ENCODE measurements at places on chromosomes 12 and 14. TPM values are rescaled to one million over a fixed set of nuclear protein-coding genes. Genes with fewer than 3 reads are reported as not detected.
A peak's percentile ranks its signal among the peaks of the same experiment; 100 is the strongest.

Gene CMA1
- not detected for total RNA-seq

Gene LRRC10
- total RNA-seq = not detected

Gene FAM90A1
- total RNA-seq = not detected

Gene USP44
- total RNA-seq = 0.76 TPM

Gene NR1H4
- not detected for total RNA-seq

Gene TMTC1
- total RNA-seq = 25.3 TPM

Gene IGF1
- 1.4 TPM for total RNA-seq

Gene KRT5
- not detected for total RNA-seq

GRCh38 chr12:48795550-48796455 lies 6.9 kb upstream of the ADCY6 start:
- DNase-seq = peak; percentile 80

DNA sequence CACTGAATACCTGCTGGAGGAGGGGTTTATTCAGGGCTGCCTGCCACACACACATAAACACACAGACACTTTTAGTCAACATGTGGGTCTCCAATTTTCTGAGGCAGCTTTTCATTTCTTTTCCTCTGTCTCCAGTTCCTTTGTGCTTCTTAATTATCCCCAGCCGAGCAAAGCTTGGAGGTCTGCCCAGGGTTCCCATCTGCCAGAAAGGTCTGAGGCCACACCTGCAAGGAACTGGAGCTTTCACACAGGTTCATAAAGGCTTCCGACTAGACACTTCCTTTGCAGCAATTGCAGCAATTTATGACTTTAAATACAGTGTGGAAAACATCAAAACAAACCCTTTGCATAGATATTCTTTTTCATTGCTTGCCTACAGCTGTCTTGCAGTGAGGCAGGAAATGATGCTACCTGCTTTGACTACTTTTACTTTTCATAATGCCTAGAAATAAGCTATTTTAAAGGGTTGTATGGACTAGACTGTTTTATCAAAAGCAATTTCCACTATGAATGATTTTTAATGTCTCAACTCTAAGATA lies 1318.9 kb downstream of the AACS start:
- DNase-seq = no peak

GRCh38 chr14:85190251-85190650 lies 339.7 kb upstream of the FLRT2 start:
- DNase-seq = no peak

DNA sequence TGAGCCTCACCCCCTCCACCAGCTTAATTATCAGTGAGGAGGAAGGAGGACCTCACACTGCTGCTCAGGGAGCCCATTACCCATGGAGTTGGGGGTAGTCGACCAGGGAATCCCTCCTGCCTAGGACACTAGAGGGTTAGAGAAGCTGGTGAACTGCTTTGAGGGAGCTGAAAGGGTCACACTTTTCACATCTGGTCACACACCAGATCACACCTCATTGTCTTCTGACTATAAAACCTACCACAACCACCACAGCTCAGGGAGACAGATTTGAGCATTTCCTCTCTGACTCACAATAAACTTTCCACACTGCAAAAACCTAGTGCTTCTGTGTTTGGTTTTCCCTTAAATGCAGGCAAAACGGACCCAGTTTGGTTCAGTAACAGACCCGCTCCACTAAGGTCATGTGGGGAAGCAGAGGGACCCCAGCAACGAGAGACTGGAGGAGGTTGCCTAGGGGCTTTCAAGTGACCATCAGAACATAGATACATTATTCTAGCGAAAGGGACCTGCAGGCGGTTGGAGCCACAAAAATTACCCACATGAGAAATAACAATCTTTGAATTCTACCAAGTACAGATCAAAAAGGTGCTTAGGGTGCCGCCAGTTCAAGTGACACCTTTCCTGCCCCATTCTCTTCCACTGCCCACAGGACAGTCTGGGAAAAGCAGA lies 151.4 kb upstream of the AVPR1A start:
- DNase-seq = no peak

- no peak for DNase-seq
Measured at GRCh38 chr12:70559390-70559789, 77.8 kb downstream of the PTPRB start.

DNA sequence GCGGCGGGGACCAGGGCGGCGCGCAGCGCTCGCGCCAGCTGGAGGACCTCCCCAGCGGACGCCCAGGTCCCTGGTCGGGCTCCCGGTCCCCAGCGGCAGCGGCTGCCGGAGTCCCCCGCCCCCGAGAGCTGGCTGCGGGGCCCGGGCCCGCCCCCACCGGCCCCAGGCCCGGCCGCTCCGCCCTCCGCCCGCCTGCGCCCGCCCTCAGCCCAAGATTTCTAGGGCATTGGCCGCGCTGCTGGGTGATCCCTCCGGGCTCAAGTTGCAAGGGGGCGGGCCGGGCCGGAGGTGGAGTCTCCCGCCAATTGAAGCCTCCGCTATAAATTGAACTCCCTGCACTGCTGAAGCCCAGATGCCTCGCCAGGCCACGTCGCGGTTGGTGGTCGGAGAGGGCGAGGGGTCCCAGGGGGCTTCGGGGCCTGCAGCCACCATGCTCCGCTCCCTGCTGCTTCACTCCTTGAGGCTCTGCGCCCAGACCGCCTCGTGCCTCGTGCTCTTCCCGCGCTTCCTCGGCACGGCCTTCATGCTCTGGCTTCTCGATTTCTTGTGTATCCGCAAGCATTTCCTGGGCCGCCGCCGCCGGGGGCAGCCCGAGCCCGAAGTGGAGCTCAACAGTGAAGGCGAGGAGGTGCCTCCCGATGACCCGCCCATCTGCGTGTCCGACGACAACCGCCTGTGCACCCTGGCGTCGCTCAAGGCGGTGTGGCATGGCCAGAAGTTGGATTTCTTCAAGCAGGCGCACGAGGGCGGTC lies at the start of gene DIO3:
Gene DIO3, plus strand, starts transcription at position 351 of the 752 bp plus-strand sequence.
- DNase-seq = peak; percentile 13

- DNase-seq = peak; percentile 5
Measured at GRCh38 chr12:9906873-9907272, 25.3 kb downstream of the CLEC2A start.

DNA sequence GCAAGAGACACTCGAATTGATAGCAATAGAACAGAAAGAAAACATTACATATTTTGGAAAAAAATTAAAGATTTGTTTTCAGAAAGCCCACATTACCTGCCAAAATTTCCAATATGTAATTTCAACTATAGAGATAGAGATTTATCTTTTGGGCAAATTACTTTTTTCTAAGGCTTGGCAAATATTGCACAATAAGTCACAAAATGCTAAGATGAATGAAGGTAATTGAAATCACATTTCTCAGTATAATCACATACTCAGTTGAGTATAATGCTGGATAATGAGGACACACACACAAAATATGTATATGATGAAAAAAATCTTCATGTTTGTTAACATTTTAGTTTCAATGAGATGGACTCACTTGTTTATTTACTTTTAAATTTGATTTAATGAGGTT lies 189.2 kb upstream of the STXBP6 start:
- no peak for DNase-seq

DNA sequence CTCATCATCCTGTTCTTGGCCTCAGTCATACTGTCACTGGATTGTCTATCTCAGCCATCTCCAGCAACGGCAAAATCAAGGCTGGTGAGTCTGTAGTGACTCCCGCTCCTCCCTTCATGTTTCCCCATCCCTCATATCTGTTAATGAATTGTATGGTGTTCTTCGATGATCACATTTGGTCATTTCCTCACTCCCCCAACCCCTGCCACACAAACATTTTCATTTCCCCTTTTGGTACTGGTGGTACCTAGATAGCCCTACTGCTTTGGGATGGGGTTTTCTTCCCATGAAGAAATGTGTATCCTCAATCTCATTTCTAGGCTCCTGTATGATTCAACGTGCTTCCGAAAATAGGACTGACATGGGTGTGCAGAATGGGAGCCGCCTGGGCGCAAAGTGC lies 2.7 kb upstream of the KLHL33 start:
- no peak for DNase-seq

DNA sequence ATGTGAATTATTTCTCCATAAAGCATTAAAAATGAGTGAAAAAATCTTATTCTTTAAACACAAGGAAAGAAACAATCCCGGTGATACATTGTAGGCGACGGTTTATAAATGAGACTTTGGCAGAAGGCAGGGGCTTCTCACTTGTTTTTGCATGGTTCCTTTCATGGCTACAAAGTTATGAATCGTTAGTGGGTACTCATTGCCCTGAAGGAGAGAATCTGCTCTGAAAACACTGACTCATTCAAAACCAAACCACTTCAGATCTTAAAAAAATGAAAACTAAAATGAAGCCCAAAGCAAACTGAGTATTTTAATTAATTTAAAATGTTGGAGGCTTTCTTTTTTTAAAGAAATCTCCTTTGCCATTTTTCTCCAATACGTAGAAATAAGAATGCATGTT lies 41.4 kb upstream of the AMIGO2 start:
- DNase-seq = peak; percentile 57

DNA sequence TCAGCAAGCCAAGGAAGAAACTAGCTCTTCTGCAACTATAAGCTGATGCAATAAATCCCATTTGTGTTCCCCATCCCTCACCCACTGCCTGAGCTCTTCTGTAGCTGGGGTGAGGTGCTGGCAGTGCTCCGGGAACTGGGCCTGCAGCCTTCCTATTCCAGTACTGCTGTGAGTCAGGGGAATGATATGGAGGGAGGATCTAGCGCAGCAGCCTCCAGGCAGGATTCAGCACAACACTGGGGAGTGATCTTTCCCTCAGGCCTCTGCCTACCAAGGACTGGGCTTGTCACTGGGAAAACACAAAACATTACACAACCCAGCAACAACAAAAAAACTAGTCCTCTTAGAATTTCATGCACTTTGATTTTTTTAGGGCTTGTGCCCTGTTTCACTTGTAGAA lies 58.7 kb downstream of the ST8SIA1 start:
- peak; percentile 98 for DNase-seq

GRCh38 chr12:128745772-128746689 lies 77.7 kb downstream of the SLC15A4 start:
- DNase-seq = no peak

- peak; percentile 97 for DNase-seq
Measured at GRCh38 chr12:116434155-116435011, 124.8 kb upstream of the MAP1LC3B2 start.

- DNase-seq = no peak
Measured at GRCh38 chr12:123949770-123950165, 22.9 kb downstream of the CCDC92 start.

- no peak for DNase-seq
Measured at GRCh38 chr12:51009056-51009440, 17.1 kb downstream of the SLC11A2 start.

DNA sequence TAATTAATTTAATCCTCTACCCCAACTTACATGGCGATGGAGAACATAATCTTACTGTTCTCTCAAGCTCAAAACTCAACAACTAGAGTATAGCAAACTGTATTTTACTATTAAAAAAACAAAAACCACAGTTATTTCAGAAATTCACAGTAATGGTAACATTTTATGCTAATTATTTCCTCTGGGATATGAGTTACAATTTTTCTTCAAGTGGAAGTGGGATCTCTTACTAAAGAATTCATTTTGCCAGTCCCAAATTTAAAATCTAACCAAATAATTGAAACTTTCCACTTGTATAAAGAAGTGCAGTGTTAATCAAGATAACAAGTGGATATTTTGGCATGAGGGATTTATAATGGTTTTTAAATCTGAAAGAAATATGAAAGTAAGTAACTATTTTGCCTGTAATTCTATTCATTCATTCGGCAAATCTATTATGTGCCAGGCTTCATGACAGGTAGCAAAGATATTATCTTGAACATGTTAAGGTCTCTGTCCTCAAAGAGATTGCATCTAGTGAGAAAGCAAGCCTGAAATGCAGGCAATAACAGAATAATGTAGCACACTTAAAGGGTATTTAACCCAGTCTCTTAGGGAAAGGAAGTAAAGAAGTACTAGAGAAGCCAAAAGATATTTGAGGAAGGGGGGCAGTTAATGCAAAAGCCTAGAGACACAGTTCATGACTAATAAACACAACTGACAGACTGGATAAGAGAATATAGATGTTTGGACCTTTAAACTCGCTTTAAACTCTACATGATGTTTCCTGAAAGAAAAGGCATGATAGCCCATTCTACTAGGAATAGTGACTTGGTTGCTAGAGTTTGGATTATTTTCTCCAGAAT lies 44.0 kb downstream of the TAOK3 start:
- DNase-seq = no peak

DNA sequence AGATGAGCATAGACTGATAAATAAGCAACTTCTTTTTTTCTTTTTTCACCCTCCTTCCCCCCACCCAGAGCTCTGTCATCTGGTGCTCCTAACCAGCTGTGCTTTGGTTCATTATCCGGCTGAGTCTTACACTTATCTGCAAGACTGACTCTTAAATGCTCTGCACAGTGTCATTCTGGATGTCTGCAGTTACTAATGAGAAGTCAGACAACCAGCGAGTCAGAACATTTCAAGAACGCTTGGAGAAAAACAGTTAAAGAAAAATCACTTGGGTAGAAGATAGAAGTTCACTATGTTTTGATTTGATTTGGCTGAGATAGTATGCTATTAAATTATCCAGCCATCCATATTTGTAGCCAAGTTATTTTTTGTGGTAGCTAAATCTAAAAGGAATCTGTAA lies 328.9 kb upstream of the PRICKLE1 start:
- peak; percentile 25 for DNase-seq

DNA sequence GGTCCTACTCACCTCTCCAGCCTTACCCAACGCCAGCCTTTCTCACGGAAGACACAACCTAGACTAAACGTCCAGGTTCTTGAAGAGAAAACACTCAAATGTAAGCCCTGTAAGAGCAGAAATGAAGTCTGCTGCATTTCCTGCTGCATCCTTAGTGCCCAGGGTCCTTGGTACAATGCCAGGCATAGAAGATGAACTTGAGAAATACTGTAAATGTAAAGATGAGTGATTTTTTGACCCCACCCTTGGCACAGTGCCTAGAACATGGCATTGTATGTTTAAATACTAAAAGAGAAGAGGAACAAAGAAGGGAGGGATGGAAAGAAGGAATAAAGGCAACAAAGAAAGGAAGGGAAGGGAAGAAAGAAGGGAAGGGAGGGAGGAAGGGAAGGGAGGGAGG lies 514.6 kb downstream of the MED13L start:
- DNase-seq = no peak

DNA sequence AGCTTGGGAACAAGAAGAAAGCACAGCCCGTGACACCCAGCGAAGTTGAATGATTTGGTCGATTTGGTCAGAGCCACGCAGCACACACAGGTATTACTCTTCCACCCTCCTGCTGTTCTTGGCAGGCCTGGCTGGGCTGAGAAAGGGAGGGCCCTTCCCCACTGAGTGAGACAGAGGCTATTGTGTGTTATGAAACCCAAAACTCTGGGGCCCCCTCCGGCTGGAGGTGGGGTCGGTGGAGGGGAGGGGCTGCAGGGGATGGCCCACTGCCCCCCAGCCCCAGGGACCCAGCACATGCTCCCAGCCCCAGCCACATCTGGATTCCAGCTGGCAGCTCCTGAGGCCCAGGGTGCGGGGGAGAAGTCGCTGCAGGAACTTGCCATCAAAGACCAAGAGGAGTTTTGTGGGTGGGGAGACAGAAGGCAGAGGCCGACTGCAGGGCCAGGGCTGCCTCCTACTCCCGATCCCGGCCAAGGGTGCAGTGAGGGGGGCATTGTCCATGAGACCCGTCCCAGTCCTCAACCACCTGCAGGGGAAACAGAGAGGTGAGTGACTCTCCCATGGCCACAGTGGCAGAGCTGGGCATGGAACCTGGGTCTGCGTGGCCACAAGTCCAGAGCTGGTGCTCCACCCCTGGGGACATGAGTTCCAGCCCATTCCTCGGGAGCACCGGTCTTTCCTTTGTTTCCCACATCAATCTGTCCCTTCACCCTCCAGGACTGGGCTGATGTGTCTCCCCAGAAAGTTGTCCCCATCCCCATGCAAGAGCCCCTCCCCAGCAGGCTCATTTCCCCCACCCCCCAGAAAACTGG lies 8.7 kb downstream of the TMEM119 start:
- peak; percentile 67 for DNase-seq
